MG63 (cell line): ENCODE measurements at places on chromosomes 4 and X.

DNA sequence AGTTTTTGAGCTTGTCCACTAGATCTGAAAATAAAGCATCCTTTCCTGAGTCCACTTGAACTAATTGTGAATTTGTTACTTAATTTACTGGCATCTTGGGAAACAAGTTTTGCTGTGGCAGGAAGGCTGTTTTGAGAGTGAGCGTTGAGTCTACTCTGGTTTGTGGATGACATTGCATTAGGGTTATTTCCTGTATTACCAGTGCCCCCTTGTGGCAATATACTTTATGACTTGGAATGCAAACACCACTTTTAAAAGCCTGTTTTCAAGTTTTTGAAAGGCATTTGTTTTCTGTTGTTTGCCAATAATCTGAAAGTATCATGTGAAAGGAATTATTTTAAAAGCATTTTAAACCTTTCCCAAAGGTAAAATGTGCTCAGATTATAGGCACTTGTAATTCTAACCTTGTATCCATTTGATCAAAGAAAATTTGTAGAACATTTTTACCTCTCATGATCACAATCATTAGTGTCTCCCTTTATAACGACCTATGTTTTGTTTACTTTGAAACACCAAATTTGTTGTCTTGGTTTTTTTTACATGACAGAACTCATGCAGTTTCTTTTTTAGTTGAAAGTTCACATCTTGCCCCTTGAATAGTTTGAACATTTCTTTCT, 18.0 kb upstream of the CYP2U1 start:
- no peak for DNase-seq

GRCh38 chrX:119150163-119151050, 22.8 kb upstream of the KIAA1210 start:
- no peak for DNase-seq

- no peak for DNase-seq
Observed at GRCh38 chrX:7972586-7972985, 45.4 kb upstream of the PNPLA4 start.

DNA sequence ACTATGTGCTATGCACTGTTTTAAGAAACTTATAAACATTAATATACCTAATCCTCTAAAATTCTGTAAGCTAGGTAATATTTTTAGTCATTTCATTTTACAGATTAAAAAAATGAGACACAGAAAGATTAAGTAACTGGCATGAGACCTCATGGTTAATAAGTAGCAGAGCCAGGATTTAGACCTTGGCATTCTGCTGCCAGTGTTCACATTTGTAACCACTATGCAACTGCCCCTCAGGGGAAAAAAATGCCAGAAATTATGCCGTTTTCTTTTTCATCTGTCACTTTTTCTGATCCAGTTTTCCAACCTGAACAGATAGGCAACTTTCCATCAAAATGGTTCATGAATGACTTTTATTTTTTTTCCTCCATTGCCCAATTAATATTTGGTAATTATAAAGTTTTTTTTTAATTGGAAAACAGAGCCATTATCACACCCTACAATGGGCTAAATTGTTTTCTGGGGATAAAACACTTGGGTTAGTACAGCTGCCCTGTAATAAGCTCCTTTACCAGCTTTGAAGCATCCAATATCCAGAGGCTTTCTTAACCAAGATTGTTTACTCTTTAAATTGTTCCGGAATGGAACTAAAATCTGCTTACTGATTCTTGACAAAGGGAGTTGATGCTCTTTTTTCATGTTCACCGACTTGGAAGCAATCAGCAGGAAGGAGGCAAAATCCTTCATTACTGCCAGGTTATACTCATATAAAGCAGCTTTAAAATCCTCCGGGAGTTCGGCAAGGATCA, 56.4 kb upstream of the DDX60 start:
- DNase-seq: no peak

- DNase-seq: peak; percentile 4
Observed at GRCh38 chrX:95076449-95076848, 1402.4 kb downstream of the FAM133A start.

- DNase-seq: no peak
Observed at GRCh38 chrX:28311466-28311865, 275.8 kb upstream of the IL1RAPL1 start.

DNA sequence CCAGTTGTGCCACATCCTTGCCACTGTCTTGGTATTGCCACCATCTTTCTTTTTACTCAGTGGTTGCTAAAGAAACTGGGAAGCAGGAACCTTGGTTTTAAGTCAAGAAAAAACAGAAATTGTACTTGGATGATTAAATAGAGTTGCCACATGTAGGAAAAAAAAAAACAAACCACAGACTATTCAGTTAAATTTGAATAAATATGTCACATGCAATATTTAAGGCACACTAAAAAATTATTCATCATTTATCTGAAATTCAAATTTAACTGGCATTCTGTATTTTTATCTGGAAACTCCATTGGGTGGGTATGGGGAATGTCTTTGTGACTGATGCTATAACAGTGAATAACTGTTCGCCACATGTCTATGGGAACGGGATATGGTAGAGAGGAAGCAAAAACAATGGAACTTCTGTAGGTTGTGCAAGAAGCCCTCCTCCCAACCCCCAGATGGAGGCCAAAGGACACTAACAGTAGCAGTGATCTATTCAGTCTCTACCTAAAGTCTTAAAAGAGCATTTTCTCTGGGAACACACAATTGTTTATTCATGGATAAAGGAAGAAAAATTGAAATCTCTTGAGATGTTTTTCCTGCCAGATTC, 57.0 kb upstream of the PLAC8 start:
- no peak for DNase-seq

DNA sequence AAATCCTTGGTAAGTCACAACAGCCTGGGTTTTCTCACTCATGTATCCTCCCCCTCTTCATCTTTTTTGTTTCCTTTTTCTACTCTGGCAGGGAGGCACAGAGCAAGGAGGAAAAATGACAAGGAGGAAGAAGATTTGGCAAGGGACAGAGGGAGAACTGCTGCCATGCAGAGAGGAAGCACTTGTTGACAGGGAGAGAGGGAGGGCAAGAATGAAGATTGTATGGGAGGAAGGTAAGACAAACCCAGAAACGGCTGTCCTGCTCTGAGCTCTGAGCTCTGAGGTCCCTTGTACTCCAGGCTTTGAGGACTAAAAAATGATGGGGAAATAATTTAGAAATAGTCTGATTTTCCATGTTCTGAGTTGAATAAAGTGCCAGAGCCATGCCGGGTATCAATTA, 123.9 kb downstream of the DCHS2 start:
- no peak for DNase-seq

- DNase-seq: no peak
Observed at GRCh38 chr4:152448038-152448707, 87.7 kb downstream of the FBXW7 start.

DNA sequence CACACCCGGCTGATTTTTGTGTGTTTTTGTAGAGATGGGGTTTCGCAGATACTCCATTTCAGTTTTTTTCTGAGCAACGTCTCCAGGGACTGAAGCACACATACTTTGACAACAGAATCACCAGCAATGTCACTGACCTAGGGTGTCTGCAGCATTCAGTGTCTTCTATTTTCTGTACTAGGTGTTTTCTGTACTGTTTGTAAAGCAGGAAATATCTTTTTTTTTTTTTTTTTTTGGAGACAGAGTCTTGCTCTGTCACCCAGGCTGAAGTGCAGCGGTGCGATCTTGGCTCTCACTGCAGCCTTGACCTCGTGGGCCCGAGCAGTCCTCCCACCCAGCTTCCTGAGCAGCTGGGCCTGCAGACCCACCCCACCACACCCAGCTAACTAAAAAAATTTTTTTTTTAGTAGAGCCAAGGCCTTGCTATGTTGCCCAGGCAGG, 8.9 kb downstream of the ADD1 start:
- no peak for DNase-seq

GRCh38 chr4:74486905-74487304, 42.0 kb downstream of the AREG start:
- DNase-seq: no peak

DNA sequence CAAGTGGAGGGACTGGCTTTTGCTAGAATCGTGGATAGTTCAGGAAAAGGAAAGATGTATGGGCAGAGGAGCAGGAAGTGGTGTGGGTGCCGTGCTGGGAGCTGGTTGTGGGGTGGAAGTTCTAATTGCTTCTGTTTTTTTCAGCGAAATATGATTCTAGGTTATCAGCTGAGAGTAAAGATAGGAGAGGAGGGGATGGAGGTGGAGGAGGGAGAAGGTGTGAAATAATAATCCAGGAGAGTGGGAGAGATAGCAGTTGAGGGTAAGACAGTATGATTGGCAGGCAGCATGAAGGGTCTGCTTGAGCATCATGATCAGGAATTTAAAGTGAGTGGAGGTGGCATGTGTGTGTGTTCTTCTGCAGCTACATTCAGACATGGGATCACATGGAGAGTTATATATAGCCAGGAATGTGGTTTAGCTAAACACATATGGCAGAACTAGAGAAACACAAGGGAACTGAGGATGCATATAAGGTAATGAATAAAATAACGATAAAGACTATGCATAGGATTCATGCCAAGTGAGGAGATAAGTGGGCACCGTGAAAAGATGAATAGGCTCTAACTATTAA, 133.7 kb downstream of the ANK2 start:
- DNase-seq: no peak

GRCh38 chr4:5206016-5206790, 154.9 kb downstream of the STK32B start:
- peak; percentile 82 for DNase-seq

DNA sequence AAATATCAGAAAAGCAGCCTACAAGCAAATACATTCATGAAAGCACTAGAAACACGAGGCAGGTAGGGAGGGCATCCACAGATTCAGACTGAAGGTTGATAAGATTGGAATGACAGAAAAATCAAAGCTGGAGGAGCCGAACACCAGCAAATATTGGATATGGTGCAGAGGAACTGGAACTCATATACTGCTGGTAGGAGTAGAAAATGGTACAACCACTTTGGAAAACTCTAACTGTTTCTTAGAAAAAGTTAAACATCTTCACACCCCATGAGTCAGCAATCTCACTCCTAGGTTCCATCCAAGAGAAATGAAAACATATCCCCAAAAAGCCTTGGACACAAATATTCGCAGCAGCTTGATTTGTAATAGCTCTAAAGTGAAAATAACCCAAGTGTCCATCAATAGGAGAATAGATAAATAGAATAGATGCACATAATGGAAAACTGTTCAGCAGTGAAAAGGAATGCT, 27.1 kb downstream of the CD99L2 start:
- no peak for DNase-seq

- no peak for DNase-seq
Observed at GRCh38 chr4:4521136-4521535, 20.7 kb downstream of the STX18 start.

DNA sequence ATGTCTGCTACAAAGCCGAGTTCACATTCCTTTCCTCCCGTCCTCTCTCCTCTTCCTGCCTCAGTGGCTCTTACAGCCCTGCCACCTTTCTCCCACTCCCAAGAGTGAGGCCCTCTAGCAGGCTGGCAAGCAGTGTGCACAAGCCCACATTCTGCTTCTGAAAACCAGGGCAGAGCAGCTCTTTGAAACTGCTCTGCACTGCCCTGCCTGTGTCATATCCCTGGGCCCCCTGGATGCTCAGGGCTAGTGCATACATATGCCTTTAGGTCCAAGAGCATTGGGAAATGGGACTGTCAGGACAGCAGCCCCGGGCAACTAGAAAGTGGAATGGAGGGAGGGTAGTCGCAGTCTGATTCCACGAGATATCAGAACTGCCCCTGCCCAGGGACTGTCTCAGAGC, 42.4 kb downstream of the CNGA2 start:
- DNase-seq: no peak

GRCh38 chrX:50920132-50920531, 9.6 kb downstream of the BMP15 start:
- DNase-seq: no peak

DNA sequence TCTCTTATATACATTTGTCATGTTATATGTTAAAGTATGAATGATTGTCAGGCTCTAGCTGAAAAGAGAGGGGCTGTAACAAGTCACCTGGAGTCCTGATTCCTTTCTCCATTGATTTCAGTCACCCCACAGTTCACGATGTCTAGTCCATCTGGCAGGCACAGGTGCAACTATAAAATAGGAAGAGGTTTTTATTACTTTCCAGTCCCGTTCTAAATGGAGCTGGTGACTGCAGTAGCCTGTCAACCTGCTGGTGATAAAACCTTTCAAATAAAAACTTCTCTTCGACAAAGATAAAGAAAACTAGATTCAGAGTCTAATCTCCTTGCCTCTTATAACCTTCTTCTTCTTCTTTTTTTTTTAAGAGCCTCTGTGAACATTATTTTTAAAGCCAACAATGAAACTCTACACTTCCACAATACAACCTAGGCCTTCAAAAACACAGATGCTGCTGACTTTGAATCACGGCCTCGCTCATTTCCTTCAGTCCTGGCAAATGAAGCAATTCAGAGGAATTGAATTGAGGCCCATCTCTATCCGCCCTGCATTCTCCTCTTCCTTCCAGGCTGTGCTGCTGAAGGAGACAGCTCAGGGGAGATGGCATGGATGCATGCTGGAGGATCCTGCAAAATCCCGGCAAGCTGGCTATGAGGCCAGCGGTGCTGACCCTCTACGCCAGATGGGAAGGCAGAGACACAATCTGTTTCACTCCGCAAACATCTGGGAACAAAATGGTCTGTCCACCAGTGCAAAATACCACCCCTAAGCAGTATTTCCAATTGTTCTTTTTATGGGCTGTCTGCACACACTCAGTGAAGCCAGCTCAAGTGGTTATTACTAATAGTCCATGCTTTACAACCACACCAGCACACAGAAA, 27.3 kb upstream of the CDKN2AIP start:
- no peak for DNase-seq

DNA sequence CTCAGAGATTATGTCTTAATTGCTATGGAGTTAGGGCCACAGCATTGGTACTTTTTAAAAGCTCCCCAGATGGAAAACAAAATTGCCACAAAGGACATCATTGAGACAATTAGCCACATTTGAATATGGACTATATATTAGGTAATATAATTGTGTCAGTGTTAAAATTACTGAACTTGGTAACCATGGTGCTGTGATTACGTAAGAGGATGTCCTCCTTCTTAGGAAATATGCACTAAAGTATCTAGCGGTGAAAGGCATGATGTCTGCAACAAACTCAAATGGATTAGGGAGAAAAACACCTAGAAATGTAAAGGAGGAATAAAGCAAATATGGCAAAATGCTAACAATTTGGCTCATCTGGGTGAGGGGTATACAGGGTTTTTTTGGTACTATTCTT, 89.9 kb upstream of the PAK3 start:
- DNase-seq: no peak

DNA sequence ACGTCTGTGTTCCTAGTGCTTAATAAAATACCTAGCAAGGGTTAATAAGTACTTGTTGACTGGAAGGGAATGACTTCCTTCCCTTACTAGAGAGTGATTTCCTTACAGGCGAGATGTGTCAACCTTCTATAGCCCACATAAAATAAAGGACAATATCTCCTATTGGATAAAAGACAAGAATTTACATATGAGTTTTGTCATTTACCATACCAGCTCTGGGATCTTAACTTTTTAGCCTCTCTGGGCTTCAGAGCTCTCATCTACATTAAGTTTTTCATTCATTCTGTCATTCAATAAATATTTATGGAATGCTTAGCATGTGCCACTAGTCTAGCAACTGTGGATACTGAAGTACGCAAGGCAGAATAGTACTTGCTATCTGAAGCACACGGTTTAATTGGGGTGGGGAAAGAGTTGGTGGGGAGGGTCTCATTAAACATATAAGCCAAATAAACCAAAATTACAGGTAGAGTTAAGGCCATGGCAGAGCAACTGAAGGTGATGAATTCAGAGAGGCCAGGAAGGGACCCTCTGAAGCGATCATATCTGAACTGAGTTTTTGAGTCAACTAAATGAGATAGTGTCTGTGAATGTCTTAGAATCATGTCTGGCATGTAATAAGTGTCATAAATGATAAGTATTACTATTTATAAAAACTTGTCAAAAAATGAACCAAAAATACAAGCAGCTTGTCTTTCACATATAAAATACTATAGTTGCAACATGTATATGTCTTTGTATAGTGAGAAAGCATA, 91.6 kb upstream of the BMP2K start:
- no peak for DNase-seq

- DNase-seq: no peak
Observed at GRCh38 chrX:133250184-133251100, 32.3 kb upstream of the TFDP3 start.
